Occipital lobe (tissue), 3 donors: ENCODE measurements at places on chromosomes 12 and 14. TPM values are rescaled to one million over a fixed set of nuclear protein-coding genes. Genes with fewer than 3 reads are reported as not detected.

Gene RGS6
- total RNA-seq, result 6.9 TPM

GRCh38 chr14:80468331-80469122, 257.2 kb upstream of the DIO2 start:
- DNase-seq, result no peak

GRCh38 chr14:72737560-72737943, 156.3 kb downstream of the DPF3 start:
- DNase-seq, result no peak

- DNase-seq, result no peak
Observed at GRCh38 chr12:18171571-18171970, 81.6 kb upstream of the RERGL start.
